ENCODE measurements at places on chromosomes 16 and 17.
A peak's percentile ranks its signal among the peaks of the same experiment; 100 is the strongest.

- no peak for DNase-seq
Measured at GRCh38 chr17:3888343-3889171, 4.3 kb downstream of the CAMKK1 start.

GRCh38 chr17:64320613-64321553, 57.8 kb upstream of the TEX2 start:
- DNase-seq = peak; percentile 56

DNA sequence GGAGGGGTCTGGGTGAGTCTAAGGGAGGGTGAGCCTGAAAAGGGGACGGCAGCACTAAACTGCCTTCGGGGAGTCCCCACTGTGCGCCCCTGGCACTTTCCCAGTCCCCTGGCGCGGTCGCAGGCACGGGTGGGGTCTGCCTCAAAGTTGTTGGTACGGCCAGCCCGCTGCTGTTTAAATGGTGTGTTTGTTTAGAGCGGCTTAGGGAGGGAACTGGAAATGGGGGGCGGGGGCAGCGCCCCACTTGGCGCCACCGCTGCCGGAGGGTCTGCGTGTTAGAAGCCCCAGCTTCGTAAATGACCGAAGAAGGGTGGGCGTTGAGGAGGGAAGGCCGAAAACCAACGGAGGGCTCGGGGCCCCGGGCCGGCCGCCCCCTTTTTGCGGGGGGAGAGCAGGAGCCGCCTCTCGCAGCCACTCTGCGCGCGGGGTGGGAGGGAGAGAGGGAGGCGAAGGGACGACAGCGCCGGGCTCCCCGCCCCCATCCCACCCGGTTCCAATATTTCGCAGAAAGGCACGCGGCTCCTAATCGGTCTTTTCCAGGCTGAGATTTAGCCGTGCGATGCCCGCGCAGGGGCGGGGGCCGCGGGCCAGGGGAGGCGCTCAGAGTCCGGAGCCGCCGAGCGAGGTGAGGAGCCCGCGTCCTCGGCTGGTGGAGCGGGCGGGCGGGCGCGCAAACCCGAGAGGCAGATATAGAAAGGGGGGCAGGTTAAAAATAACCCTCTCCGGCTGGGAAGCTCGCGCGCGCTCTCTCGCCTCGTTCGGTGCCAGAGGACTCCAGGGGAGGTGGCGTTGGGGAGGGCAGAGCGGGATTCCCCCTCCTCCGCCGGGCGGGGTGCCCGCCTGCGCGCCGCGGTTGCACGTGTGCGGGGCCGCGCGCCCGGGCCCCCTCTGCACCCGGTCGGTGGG, 54.9 kb downstream of the SREBF1 start:
- no peak for DNase-seq

DNA sequence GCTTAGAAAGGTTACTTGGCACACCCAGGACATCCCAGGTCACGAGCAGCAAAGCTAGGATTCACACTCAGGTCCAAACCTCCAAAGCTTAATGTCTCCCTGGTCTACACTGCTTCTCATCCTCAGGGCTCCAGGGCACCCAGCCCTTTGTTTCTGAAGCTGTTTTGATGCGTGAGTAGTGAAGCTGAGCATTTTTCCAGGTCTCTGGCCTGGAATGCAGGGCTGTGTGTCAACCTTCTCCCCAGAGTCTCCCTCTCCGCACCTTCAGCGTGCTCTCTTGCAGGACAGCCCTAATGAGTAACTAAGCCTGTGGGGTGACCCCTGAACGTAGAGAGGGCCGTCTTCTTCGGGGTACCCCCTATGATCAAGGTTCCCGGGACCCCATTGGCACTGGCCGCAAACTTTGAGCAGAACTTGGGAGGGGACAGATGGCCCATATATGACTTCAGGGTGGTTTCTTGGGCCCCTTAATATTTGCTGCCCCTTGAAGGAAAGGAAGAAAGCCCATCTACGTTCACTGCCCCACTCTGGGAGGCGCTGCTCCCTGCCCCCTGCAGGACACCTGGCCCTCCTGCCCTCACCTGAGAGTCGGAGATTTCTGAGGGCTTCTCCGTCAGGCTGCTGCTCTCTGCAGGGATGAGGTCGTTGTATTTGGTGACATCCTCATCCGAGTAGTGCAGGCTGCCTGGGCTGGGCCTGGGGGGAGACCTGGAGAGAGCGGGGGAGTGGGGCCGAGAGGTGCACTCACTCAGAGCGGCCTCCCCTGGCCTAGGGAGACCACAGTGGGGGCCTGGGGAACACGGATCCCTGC, 36.4 kb upstream of the CDC42EP4 start:
- no peak for DNase-seq

- no peak for DNase-seq
Measured at GRCh38 chr17:29753845-29754439, 131.2 kb upstream of the CORO6 start.

DNA sequence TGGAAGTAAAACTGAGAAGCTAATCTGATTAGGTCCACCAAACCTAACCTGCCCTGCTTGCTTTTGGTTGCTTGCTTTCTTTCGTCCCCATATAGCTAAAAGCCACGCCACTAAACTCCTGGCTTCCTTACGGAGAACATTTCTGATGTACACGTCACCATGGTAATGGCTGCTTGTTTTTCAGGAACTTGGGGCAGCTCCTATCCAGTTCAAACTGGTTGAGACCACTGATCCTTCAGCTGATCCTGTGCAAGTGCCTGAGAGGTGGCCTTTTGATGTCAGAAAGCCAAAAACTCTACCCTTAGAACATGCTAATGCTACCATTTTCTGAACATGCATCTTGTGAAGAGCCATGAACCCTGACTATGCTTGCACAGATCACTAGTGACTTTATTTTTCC, 14.4 kb upstream of the DHRS7C start:
- DNase-seq = no peak

GRCh38 chr17:12911239-12911638, 106.6 kb downstream of the ELAC2 start:
- DNase-seq = no peak

GRCh38 chr17:6507535-6507934, 48.8 kb downstream of the PITPNM3 start:
- DNase-seq = no peak

DNA sequence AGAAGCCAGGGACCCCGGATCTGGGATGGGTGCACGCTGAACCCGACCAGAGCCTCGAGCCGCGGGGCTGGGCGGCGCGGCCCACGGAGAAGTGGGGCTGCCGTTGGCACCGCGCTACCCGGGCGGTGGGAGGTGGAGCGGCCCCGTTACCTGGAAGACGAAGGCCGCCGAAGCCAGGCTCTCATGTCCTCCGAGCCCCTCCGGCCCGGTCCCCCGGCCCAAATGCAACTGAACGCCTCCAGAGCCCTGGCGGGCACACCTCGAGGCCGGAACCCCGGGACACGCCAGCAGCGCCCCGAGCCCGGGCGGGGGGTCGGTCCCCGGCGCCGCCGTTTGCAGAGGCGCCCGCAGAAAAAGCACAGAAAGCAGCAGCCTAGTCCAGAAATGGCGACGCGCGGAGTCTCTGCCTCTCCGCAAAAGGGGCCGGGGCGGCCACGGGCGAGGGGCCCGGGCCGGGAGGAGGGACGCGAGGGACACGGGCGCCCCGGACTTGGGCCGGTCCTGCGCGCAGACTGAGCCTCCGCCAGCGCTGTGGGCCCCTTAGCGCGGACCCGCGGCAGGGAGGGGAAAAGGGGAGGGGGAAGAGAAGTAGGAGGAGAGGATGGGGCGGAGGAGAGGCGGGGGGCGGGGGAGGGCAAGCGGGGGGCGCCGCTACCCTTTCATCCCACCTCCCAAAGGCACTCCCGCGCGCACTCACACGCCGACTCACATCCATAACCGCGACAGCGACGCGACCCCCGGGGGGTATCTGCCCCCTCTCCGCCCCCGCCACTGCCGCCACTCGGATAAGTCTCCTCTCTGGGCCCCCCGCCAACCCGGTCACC, 1.4 kb downstream of the AXIN2 start:
- no peak for DNase-seq

GRCh38 chr16:49262501-49262900, 19.1 kb downstream of the CBLN1 start:
- DNase-seq = no peak

DNA sequence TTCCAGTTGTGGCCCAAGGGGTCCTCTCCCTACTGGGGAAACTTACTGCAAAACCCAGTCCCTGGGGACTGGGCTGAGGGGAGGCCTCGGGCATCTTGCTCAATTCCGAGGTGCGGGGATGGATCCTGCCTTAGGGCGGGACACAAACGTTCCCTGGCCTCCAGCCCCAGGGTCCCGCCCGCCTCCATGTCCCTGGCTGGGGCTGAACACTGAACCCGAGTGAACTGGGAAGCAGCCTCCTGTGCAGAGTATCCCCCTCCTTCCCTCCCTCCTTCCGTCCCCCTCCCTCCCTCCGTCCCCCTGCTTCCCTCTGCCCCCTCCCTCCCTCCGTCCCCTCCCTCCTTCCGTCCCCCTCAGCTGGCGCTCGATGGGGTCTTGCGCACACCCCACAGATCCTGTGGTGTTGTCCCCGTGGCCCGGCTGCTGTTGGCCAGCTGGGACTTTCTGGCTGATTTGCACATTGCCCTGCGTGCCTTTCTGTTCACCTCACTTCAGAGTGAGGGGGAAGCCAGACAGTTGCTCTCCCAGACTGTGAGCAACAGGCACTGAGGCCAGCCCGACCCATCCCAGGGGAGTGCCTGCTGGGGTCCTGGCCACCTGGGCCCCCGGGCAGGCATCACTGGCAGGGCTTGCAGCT, 5.5 kb downstream of the TRAF7 start:
- DNase-seq = no peak

DNA sequence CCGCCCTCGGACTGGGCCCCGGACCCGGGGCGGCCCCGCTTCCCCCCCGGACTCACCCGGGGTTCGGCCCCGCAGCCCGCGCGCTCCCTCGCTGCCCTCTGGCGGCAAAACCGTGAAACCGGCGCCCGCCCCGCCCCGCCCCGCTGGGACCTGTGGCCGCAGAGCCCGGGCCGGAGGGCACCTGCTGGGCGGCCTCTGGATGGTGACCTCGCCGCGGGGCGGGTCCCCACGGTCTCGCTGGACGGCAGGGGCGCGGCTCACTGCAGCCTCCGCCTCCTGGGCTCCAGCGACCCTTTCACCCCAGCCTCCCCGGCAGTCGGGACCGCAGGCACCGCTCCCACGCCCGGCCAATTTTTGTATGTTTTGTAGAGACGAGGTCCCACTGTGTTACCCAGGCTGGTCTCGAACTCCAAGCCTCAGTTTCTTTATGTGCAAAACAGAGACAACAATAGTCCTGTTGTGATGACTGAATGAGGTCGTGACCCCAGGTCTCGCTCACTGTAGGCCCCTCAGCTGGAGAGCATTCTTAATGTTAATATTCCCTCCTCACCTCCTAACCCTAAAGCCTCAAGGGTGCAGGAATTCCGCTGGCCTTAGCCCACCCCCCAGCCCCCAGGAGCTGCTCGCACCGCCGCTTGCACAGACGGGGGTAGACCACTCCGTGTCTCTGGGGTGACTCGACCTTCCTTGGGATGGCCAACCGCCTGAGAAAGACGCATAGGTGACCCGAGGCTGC, 33.7 kb upstream of the RPH3AL start:
- peak; percentile 56 for DNase-seq
